ENCODE measurements at places on chromosomes 1 and 21.

DNA sequence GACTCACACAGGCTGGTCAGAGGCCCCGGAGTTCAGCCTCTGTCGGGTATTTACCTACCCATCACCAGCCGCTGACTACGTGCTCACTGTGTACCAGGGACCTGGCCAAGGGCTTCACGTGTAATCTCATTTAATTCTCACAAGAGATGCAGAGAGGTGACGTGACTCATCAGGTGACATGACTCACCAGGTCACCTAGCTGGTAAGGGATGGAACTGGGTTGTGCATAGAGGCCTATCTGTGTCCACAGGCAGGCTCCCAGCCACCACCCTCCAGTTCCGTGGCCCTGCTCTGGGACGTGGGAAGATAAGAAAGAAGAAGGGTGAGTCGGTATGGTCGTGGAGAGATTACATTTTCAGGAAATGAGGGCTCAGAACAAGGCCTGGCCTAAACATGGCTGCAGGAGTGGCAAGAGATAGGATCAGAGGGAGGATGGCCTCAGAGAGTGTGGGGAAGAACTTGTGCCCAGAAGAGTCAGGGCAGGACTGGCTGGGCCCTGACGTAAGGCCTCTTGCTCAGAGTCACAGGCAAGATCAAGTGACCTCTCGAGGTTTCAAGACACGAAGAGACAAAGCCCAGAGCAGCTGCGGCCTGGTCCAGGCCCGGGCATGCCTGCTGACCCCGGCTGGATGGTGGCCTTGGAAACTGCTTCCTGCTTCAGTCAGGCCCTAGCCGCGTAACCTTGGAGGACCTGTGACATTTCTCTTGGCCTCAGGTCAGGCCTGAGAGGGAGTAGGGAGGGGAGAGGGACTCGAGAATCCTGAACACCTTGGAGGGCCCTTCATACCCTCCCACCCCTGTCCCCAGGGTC lies 52.7 kb upstream of the WASF2 start:
- no peak for DNase-seq

- DNase-seq = no peak
Observed at GRCh38 chr1:9253004-9253403, 18.4 kb downstream of the H6PD start.

DNA sequence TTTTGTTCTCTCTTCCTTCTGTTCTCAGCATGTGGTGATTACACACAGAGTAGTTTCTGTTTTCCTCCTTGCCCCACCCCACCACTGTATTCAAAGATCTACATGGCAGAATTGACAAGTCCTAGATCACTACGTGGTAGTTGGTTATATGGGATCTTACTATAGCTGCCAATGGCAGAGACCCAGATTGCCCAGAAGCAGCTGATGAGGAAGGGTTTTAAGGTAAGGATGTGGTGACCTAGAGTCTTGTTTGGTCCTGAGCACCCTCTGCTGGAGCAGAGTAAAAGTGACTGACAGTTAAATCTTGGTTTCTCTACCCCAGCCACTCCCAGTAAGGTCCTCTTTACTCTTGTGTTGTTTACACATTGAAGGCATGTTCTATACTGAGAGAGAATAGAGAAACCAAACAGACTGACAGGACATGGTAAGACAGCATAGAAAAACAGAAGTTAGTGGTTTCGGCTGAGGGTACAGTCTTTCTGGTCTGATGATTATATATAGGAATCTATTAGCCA lies 22.8 kb upstream of the STRIP1 start:
- DNase-seq = no peak

DNA sequence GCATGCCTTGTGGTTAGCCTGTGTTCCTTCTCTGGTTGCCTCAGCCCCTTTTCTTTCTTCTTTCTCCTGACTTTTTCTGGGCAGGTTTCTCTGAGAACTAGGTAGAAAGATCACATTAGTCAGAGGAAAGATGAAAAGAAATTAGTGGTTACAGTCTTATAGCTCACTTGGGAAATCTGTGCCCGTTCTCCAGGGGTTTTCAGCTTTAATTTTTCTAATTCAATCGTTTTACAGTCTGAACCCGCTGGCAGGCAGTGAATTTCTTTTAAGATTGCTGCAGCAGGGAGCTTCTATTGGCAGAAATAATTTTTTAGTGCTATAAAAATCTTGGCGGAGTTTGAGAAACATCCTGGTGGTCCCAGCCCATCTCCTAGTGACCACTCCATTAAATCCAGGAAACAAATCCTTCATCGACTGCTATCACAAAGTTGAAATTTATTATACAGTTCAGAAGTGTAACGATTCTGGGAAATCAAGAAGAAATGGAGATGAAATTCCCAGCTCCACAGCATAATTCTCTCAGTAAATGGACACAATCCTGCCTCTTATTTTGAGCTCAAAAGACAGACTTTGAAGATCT lies 113.1 kb downstream of the PCP4 start:
- no peak for DNase-seq

- DNase-seq = no peak
Observed at GRCh38 chr1:207849016-207849415, 61.9 kb downstream of the CD34 start.
